ENCODE measurements at places on chromosomes 6 and 20. TPM values are rescaled to one million over a fixed set of nuclear protein-coding genes. Genes with fewer than 3 reads are reported as not detected.

ESR1 gene
- total RNA-seq = 0.23 TPM

ASIP gene
- total RNA-seq = not detected

SLC13A3 gene
- not detected for total RNA-seq

SLC12A5 gene
- 0.70 TPM for total RNA-seq

SCRT2 gene
- total RNA-seq = not detected

TMEM170B gene
- total RNA-seq = 0.23 TPM

OPRM1 gene
- total RNA-seq = not detected

C6orf15 gene
- total RNA-seq = not detected

HTR1E gene
- not detected for total RNA-seq

ROS1 gene
- total RNA-seq = not detected
